ENCODE measurements at places on chromosomes 12 and 14.
A peak's percentile ranks its signal among the peaks of the same experiment; 100 is the strongest.

DNA sequence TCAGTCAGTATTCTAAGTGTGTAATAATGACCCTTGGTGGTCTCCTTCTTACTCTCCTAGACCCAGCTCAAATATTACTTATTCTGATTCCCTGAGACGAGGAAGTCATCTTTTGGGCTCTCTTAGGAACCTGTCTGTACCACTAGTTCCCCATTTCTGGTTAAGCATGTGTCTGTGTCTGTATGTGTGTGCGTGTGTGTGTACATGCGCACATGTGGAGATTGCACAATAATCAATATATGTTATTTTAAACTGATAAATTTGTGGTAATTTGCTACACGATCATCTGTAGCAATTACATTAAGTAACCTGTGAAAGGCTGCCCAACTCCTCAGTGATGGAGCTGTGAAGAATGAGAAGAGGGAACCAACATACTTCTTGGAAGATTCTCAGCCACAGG lies 132.2 kb downstream of the ASCL4 start:
- DNase-seq, result no peak

- no peak for DNase-seq
Observed at GRCh38 chr14:90299408-90299807, 32.3 kb downstream of the NRDE2 start.

GRCh38 chr12:2552000-2552756 lies 242.6 kb upstream of the FKBP4 start:
- DNase-seq, result no peak

- DNase-seq, result peak; percentile 33
Observed at GRCh38 chr12:94649349-94650142, 811 bp downstream of the TMCC3 start.

DNA sequence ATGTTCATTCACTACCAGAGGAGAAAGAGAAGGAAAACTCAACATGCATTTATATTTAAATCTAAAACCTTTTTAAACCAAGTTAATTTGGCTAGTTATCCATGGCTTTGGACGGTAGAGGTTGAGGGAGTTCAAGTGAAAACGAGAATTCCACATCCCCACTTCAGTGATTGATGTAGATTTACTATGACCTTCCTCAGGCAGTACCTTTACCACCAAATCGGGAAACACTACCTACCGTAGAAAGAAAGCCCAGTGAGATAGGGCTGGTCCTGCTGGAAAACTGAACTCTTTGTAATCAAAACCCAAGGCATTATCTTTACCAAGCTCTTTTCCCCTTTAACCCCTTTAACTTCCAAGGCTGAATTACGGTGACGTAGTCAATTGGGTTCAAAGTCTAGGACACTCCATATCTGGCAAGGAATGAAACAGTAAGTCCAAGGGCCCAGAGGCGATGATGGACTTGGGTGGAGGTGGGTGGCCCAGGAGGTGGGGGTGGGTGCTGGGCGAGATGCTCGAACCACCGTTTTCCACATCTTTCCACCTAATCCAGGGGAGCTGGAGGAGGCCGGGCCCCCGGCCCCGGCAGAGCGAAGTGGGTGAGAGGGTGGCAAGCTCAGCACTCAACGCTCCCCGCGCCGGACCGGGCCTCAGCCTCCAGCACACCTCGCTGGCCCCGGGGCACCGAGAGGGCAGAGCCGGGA lies 618 bp downstream of the SEC23A start:
- no peak for DNase-seq

DNA sequence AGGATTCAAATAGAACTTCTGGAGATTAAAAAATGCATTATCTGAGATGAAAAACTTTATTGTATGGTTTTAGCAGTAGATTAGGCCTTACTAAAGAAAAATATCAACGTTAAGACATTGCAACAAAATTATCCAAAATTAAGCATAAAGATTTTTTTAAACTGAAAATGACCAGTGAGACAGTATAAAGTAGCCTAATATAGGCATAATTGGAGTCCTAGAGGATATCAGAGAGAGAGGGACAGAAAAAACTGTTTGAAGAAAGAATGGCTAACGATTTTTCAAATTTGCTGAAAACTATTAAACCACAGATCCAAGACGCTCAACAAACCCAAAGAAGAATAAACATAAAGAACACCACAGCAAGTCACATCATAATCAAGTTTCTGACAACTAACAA lies 149.5 kb upstream of the LMNTD1 start:
- DNase-seq, result no peak

DNA sequence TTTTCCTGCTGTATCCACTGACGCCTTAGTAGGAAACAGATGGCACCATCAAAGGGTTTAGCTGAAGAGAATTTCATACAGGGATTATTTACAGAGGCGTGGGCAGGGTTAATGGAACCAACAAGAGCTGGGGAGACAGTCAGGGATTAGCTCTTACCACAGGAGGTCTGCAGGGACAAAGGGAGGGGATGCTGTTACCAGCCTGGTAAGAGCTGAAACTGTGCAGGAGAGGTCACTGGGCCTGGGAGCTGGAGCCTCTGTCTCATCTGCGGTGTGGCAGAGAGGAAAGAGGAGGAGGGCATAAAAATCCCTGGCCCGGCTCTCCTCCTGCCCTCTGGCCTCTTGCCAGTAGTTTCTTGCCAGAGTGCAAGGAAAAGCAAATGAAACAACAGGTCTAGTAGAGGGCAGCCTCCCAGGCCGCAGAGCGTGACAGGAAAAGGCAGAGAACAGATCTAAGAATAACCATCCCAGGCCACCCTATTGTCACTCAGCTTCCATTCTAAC lies 18.9 kb upstream of the POC1B start:
- peak; percentile 11 for DNase-seq

- DNase-seq, result no peak
Observed at GRCh38 chr14:93090826-93091555, 24.7 kb downstream of the ITPK1 start.

All from hypothalamus (tissue), 51 donors.